ENCODE measurements at places on chromosomes 1 and 21. TPM values are rescaled to one million over a fixed set of nuclear protein-coding genes. Genes with fewer than 3 reads are reported as not detected.

Gene FMO1
- total RNA-seq, result not detected

Gene LZIC
- total RNA-seq, result 20.0 TPM

Gene NTPCR
- total RNA-seq, result 73.1 TPM

Gene AKR7A3
- total RNA-seq, result 0.65 TPM

Gene TMEM81
- 5.9 TPM for total RNA-seq

Gene OR2T2
- total RNA-seq, result not detected

DNA sequence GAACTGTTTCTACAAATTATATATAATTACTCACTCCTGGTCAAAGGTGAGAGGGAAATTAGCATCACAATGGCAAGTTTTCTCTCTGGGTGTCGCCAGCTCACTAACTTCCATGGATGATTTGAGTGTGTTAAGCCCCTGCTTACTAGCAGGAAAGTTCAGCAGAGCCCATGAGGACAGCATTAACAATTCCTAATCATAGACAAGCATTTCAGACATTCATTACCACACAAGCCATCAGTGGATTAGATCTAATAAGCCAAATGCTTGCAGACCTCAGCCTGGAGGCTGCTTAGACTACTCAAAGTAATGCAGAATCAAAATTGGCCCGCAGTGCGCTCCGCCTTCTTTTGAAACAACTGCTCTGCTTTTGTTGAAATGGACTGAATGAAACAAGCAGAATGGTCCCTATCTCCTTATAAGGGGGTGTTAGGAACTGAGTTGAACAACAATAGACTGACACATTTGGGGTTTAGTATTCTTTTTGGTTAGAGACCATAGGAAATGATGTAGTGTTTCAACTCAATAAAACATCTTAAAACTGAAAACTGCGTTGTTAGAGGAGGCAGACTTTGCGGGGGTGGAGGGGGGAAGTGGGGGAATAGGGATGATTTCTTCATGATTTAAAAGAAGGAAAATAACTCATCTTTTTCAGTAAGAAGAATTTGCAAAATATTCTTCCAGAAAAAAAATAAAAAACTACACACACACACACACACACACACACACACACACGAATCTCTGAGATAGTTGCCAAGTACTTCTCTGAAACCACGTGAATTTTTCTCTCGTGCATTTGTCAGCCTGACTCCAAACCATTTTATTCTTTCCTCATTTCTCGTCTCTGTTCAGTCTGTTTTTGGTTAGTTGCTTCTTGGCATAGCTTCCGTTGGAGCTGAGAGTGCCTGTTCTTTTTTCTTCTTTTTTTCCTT is 54.6 kb downstream of the GORAB start:
- no peak for DNase-seq

- no peak for DNase-seq
These were observed 11.8 kb downstream of the NOS1AP start for GRCh38 chr1:162081316-162081715.

GRCh38 chr1:225950905-225951497 is 10.0 kb upstream of the LEFTY2 start:
- DNase-seq, result peak; percentile 88

DNA sequence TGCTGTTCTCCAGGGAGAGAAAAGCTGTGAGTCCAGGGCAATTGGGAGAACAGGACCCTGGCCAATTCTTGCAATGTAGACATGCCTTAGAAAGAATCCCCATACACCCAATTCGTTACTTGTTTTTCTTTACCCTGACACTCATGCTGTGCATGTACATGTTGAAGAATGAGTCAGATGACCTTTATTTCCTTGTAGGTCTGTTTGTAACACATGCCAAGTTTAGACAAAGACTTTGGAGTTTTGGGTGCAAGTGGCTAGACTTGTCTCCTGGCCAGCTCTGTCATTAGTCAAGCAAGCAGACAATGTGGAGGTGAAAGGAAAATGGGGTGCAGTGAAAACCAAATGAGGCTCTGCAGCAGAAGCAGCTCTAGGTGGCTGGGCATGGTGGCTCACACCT is 38.1 kb downstream of the GNPAT start:
- DNase-seq, result no peak

DNA sequence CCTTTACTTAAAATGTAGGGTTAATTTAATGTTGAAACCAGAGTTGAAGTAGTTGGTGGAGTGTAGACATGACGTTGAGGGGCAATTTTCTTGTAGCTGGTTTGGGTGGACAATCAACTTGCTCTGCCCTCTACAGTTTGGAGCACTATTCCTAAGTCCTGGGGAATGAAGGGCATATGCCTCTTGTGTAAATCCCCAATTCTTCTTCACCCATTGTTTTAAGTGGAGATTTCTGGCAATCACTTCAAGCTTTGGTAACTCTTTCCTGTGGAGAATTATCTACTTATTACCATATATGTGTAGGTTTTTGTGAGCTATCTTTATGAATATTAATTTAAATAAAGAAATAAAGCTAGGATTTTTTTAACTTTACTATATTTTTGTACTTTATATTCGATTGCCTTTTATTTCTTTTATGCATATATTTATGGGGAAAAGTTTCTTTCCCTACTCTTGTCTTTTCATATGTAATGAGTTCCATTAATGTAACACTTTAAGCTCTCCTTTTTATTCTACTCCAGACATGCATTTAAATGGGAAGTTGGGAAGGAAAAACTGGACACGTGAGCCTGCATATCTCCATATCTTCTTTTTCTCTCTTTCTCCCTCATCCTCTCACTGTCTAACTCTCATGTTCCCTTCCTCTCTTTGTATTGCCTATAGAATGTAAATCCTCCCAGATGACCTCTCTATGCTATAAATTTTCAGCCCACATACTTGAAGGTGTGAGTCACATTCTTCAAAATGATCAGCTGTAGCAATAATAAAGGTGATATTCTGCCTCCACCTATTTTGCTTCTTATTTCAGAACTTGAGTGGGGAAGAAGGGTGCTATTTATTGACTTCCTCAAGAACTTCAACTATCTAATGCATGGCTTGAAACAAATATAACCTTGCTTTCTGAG is 276.7 kb downstream of the PTPRC start:
- no peak for DNase-seq

GRCh38 chr1:43931711-43932660 is 1.6 kb upstream of the ARTN start:
- DNase-seq, result no peak

Data from H1 (cell line).